ENCODE measurements at places on chromosomes 2 and 18.

GRCh38 chr2:75751360-75751759 lies 40.6 kb upstream of the GCFC2 start:
- DNase-seq, result no peak

GRCh38 chr2:111032721-111033429 lies 87.8 kb upstream of the BCL2L11 start:
- DNase-seq, result no peak

GRCh38 chr2:133777574-133777960 lies 209.3 kb upstream of the NCKAP5 start:
- no peak for DNase-seq

DNA sequence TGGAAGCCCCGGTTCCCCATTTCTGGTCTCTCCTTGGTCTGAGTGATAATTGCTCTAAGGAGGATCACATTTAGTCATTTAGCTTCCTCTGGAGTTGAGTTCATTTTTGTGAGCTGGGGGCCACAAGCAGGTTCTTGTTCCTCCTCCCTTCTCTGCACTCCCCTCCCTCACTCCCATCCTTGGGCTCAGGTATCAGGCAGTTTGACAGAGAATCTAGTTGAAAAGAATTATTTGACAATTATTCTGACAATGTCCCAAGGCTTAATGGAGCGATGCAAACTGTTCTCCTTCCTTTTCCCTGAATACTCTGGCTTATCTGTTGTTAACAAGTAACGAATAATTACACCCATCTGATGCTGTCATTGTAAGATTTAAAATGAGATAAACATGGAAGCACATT lies 61.5 kb downstream of the SERPINB8 start:
- no peak for DNase-seq

DNA sequence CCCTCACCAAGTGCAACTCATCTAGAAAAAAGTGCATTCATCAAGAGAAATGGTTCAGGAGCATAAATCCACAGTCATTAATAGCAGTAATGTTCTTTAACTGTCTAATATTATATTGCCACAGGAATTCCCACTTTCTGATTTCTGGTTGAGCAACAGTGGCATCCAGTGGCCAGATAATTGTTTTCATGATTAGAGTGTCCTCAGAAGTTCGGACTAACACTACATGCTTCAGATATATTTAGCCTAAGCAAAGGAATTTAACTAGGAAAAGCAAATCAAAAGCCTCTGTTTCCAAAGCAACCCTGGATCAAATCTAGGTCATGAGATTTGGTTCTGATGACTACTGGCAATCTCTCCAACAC lies 9.8 kb upstream of the ERBB4 start:
- no peak for DNase-seq

- no peak for DNase-seq
These were observed 1.2 kb downstream of the SERTAD2 start for GRCh38 chr2:64652231-64653108.

DNA sequence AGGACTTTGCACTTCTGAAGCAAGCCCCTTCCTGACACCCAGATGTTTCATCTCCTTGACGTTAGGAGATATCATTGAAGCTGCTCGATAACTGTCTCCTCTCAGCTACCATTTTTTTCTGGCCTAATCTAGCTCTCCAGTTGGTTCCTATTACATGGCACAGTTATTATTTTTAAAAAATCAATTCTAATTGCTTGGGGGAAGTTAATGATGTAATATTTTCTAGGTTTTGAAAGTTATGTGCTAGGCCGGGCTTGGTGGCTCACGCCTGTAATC lies 22.5 kb upstream of the RAB31 start:
- no peak for DNase-seq

GRCh38 chr2:205656461-205656860 lies 25.8 kb upstream of the NRP2 start:
- DNase-seq, result no peak

DNA sequence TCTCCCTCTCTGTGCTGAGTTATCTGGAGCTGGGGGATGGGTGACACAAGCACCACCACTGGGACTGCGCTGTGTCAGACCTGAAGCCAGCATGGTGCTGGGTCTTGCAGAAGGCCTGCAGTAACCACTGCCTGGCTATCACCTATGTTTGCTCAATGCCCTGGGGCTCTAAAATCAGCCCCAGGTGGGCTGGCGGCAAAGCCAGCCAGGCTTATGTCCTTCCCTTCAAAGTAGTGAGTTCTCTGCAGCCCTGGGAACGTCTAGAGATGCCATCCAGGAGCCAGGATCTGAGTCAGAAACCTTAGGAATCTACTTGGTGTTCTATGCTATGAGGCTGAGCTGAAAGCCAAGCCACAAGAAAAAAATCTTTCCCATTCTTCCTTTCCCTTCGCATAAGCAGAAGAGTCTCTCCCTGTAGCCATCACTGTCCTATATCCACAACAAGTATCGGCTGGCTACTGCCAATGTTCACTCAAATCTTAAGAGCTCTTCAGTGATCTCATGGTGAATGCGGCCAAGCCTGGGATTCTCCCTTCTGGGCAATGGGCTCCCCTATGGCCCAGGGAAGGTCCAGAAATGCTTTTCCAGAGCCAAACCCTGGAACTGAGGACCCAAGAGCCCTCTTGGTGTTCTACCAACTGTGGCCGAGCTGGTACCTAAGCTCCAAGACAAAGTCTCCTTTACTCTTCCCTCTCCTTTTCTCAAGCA lies 248.7 kb downstream of the ZNF385B start:
- DNase-seq, result no peak

- DNase-seq, result peak; percentile 91
These were observed 207.5 kb downstream of the SPP2 start for GRCh38 chr2:234257859-234258561.

DNA sequence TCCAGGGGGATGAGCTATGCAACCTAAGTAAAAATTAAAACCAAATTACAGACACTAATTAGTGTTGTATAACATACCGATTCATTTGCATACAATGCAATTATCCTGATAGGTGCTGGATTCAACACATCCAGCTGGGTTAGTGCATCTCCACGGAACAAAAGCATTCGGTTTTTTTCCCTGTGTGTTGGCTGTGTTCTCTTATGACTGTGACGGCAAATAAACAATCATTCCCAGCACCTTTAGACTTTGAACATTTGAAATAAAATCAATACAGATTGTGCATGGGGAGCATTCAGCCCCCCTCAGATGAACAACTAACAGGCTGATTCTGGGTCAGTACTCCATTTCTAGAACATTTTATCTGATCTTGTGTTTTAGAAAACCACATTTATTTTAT lies 22.7 kb downstream of the FAM124B start:
- DNase-seq, result no peak

DNA sequence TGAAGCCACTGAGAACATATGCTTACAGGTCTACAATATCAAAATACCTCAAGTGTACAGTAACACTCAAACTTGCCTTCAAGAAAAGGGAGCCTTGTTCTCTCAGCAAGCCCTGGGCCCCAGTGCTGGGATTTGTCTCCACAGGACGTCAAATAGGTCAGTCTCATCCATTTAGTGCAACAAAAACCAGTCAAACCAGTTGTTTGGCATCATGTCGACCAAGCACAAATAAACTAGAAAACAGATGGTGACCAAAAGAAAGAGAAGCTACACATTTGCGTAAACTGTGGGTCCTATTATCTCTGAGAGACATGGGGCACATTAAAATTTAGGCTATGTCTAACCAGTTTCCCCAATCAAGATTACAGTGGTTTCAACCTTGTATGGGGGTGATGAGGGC lies 182.6 kb upstream of the PKDCC start:
- no peak for DNase-seq

DNA sequence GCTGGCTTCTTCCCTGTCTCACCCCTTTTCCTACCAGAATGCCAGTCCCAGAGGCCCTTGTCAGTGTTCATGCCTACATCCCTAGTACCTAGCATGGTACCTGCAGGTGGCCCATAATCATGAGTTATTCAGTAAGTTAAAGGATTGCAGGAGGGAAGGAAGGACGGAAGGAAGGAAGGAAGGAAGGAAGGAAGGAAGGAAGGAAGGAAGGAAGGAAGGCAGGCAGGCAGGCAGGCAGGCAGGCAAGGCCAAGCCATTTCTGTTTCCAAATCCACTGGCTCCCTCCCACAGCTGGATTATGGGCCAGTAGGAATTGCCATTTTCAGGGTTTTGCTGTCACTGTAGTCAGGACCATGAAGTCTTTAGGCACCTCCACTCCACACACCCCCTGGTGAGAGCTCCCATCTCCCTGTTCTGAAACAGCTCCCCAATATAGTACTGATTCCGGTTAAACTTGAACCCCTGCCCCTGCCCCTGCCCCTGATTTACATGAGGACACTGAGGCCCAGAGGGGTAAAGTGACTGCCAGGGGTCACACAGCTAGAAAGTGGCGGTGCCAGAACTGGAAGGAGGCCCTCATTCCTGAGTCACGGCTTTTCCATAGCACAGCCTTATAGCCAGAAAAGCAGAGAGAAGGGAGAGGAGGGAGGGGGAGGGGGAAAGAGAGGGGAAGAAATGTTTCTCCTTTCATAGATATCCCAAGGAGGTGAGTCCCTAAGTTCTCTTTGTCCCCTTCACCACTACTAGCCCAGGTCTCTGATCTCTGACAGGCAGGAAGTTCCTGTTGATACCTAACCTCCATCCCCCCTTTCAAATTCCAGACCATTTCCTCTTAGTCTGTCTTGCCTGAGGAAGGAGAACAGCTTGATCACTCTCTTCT lies 12.2 kb upstream of the TNS1 start:
- DNase-seq, result no peak

GRCh38 chr2:58769864-58770234 lies 528.7 kb upstream of the FANCL start:
- DNase-seq, result no peak

- no peak for DNase-seq
These were observed 188.3 kb downstream of the FHOD3 start for GRCh38 chr18:36485772-36486171.
